AG09319 (cell line): ENCODE measurements at places on chromosomes 11 and 22.

DNA sequence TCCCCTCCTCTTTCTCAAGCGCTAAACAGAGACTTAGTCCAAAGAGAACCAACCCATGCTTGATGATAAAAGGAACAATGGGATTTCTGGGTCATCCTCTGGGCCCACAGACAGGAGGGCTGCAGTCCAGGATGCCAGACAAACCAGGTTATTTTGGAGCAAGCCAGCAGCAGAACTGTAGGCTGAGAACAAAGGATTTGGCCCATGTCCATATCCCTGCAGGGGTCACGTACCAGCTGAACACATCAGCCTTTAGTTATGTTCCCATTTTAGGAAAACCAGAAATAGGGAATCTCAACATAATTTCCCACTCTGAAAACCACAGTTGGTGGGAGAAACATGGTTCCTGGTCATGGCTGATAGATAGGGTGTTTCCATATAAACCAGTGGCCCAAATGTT, 533.6 kb upstream of the CADM1 start:
- DNase-seq: no peak

DNA sequence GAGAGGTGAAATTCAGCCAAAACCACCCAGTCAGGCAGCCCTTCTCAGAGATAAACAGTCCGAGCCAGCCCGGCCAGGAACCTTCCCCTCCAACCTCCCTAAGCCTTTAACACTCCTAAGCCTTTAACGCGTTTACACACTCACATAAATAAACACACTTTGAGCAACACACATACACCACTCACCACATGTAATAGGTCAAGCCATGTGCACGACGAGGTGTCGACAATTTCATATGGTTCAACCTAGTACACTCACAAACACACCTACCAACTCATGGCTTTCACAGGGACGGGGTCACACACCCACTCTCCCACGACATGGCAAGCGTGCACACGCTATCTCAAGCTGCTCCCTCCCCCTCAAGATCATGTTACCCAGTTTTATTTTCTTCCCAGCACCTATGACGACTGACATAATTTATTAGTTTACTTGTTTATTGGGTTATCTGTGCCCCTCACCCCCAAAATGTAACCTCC, 15.5 kb downstream of the SLC43A1 start:
- no peak for DNase-seq

- no peak for DNase-seq
Observed at GRCh38 chr11:96145163-96145585, 197.8 kb downstream of the MAML2 start.

GRCh38 chr22:46635756-46636155, 15.6 kb downstream of the GRAMD4 start:
- DNase-seq: no peak

- no peak for DNase-seq
Observed at GRCh38 chr11:19294444-19294843, 53.7 kb upstream of the E2F8 start.
